ENCODE measurements at places on chromosomes 5 and 9. TPM values are rescaled to one million over a fixed set of nuclear protein-coding genes. Genes with fewer than 3 reads are reported as not detected.

SLC6A7 gene
- total RNA-seq: not detected

GPR151 gene
- total RNA-seq: not detected

FXN gene
- 27.1 TPM for total RNA-seq

NR6A1 gene
- total RNA-seq: 2.4 TPM

GFI1B gene
- 0.15 TPM for total RNA-seq

CREB3 gene
- 13.9 TPM for total RNA-seq

SOX30 gene
- total RNA-seq: not detected

GRIA1 gene
- total RNA-seq: not detected

DNA sequence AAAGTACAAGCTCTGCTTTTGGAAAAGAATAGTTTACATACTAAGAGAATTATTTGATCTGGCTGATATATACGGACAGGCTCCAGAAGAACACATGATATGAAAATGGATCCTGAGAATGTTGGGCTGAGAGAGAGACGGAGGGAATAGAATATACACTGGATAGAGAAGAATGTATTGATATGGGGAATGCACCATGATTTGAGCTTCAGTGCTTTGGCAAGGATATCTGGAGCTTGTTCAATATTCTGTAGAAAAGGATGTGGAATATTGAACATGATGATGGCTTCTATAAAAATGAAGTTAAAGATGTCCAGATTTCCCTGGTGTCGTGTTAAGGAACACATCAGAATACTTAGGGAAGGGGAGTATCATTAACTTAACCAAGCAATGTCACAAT is 280.5 kb upstream of the VLDLR start:
- DNase-seq: no peak

- no peak for DNase-seq
Measured at GRCh38 chr5:128532776-128533175, 5.3 kb downstream of the FBN2 start.

DNA sequence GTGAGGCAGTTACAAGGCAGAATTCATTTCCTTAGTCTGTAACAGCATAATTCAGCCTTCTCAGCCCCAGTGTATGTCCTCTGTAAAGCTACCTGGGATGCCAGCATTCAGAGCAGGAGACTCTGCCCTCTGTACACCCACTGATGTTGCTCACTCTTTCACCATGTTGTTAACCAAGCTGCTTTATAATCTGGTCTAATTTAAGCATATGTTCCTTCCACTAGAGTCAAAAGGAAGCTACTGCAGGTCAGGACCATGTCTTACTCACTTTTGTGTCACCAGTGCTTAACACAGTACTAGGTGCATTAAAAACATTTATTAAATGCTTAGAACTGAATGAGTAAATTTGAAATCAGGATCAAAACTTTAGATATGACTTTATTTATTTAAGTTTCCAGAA is 185.6 kb downstream of the FBXL17 start:
- DNase-seq: no peak

GRCh38 chr9:129022037-129022436 is 6.1 kb downstream of the SH3GLB2 start:
- DNase-seq: no peak

- DNase-seq: no peak
Measured at GRCh38 chr9:95109456-95109855, 208.1 kb downstream of the FANCC start.

DNA sequence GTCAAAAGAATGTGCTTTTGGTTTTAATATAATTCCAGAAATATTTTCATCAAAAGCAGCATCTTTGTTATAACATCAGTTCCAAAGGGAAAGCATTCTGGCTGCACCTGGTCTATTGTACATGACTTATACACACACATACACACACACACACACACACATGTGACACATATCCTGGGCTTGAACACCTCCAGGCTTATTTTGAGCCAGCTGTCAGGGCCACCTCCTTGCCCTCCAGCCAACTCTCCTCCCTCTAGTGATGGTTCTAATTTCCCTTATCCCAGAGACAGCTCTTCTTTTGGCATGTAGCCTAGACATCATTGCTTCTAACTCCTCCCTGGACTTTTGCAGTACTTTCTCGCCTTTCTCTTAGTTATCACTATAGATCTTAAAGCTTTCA is 115.0 kb downstream of the PIK3R1 start:
- DNase-seq: no peak

- no peak for DNase-seq
Measured at GRCh38 chr5:156486394-156487238, 159.7 kb downstream of the SGCD start.

DNA sequence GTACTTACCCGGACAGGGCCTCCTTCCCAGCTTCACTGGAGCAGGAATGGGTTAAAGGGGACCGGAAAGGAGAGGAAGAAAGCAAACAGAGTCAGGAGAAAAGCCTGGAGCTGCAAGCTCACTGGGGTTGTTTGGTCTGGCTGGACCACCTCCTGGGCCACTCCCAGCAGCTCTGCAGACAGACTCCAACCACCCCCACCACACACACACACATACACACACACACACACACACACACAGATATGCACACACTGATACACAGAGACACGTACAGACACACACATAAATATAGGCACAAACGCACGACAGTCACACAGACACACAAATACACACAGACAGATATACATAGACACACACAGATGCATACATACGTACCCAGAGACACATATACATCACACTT is 34.9 kb upstream of the SYNPO start:
- no peak for DNase-seq

GRCh38 chr9:4465910-4466309 is 24.4 kb upstream of the SLC1A1 start:
- no peak for DNase-seq

- no peak for DNase-seq
Measured at GRCh38 chr5:123543438-123543837, 31.5 kb downstream of the CSNK1G3 start.

DNA sequence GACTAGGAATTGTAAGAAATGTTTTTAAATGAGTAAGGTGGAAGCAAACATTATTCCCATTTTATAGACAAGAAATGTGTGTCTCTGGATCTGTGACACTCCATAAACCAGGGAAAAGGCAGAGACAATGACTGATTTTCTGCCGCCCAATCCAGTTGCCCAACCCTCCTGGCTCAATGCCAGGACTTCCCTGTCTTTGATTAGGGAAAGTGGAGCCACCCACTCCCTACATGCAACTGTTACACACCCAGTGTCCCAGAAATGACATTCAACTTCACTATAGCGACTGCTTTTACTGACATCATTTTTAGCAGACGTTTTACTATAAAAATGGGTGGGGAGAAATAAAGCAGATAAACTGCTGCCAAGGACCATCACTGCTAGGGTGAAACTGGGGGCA is 79.7 kb downstream of the THBS4 start:
- no peak for DNase-seq

- no peak for DNase-seq
Measured at GRCh38 chr9:90640361-90640760, 2.3 kb downstream of the DIRAS2 start.

DNA sequence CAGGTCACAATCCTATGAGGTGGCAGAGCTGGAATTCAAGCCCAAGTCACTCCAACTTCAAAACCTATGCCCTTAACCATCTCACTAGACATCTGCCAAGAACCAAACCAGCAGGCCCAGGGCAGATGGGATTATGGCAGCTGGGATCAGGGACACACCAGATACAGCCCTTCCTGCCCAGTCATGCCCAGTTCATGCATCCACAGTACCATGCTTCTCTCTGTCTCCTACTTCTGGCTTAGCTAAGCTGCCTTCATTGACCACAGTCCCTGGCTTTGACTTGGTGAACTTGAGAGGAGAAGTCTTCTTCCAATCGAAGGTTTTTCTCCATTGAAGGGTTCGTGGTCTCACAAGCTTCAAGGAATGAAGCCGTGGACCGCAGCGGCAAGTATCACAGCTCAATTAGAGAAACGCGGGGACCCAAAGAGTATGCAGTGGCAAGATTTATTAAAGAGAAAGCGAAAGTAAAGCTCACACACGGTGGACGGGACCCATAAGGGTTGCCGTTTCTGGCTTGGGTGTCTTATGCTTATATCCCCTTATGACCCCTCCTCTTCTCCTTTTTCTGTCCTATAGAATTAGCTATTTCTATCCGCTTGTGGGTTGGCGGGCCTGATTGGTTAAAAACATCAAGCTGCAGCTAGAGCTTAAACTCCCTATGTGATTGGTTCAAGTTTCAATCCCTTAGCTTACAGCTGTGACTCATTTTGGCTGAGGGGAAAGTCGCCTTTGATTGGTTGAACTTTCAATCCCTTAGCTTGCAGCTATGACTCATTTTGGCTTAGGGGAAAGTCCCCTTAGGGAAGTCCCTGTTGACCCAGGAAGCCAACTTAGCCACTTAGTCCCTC is 101.2 kb downstream of the TRIM36 start:
- DNase-seq: no peak

- no peak for DNase-seq
Measured at GRCh38 chr5:151772846-151773561, 1.2 kb downstream of the G3BP1 start.

- no peak for DNase-seq
Measured at GRCh38 chr5:190366-191035, 794 bp upstream of the LRRC14B start.

DNA sequence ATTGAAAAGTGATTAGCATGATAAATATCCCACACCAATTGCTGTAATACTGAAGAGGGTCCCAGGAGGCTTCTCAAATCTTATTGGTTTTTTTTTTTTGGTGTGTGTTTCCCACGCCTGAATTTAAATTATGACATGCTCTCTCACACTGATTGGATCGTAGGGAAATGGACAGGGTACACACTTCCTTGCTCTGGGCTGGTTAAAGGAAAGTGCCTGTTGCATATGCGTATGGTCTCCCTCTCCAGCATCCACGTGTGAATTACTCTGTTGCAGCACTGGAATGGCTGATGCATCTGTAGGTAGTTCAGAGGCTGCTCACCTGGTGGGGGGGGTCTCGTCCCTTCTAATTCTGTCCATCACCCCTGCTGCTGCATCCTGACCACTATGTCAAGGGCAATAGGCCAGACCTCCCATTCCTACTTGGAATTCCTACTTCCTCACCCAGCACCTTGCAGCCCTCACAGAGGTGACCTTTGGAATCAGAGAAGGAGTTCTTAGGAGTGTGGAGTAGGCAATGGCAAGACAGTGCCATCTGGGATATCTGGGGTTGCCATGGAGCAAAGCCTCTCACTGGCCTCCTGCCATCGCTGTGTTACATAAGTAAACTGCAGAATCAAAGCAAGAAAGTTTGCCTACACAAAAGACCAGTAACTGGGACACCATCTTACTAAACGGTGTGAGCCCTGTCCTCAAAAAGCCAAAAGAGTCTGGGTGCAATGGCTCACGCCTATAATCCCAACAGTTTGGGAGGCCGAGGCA is 71.4 kb upstream of the FBXW11 start:
- DNase-seq: no peak

GRCh38 chr5:149680810-149681221 is 49.3 kb upstream of the PPARGC1B start:
- DNase-seq: no peak

All from left lobe of liver (tissue), 2 donors.